ENCODE measurements at places on chromosomes 7 and 10.

DNA sequence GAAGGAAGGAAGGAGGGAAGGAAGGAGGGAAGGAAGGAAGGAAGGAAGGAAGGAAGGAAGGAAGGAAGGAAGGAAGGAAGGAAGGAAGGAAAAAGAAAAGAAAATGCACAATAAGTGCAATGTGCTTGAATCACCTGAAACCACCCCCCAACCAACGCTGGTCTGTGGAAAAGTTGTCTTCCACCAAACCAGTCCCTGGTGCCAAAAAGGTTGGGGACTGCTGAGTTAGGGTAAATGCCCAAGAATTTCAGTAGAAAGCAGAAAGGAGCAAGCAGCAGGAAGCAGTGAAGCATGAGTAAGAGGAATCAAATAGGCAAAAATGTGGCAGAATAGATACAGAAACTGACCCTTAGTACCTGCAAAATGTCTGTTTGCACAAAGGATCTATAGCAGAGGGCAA, 137.2 kb downstream of the JCAD start:
- DNase-seq, result no peak

DNA sequence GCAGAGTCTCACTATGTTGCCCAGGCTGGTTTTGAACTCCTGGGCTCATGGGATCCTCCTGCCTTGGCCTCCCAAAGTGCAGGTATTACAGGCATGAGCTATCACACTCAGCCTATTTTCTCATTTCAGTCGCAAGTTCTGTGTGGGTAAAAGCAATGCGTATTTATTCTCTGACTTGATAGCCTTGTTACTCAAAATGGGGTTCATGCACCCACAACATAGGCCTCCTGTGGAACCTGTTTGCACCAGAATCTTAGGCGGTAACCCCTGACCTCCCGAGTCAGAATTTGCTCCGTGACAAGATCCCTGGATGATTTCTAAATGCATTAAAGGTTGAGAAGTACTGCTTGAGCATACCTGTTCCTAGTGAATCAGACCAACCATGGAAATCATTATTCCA, 7.3 kb downstream of the IL2RA start:
- DNase-seq, result no peak

DNA sequence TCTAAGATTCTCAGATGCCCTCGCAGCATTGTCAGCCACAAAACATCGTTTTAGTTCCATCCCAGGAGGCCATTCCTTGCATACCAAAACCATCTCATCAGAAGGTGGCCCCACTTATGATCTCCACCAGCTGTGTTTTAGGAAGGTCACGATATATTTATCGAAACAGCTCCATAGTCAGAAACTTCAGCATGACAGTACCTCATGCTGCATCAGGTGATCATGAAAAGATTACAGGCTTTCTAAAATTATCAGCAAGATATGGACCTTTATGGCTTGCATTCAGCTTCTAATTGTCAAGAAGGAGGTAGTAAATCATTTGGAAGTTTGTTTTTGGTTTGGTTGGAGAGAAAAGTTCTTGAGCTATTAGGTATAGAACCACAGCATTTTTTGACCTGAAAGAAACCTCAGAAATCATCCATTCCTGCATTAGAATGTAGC, 20.0 kb downstream of the JAZF1 start:
- no peak for DNase-seq

GRCh38 chr10:104622175-104622574, 18.9 kb upstream of the SORCS3 start:
- DNase-seq, result no peak

DNA sequence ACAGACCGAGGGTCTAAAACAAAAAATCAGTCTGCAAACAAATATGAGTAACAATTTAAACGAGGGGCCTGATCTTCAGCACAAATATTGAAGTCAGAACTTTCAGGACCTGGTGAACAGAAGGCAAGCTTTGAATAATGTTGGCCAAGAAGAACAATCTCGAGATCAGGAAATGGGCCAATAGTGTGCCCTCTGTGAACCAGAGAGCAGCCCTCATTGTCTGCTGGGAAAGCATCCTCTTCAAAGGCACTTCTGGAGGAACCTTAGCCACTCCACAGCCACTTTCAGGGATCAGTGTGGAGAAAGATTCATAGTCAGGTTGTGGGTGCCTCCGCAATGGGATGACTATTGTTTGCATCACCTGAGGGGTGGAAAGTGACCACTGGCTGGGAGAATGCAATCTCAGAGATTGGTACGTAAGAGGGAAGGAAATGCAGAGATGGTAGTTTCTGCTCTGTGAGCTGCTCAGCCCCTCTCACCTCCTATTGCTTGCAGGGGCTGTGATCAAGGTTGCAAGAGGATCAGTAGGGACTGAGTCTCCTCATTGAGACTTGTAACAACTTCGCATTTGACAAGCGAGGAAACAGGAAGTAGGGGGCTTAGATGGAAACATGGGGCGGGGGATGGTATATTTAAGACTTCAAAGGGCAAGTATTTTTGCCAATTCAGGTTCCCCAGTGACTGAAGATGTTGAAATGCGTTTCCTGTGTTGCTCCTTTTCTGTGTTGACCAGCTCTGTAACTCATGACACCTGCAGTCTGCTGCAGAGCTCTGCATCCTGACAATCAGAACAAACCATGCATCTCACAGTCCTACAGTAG, 28.4 kb upstream of the IFRD1 start:
- no peak for DNase-seq

- peak; percentile 29 for DNase-seq
Observed at GRCh38 chr7:1473864-1474512, 14.7 kb upstream of the MICALL2 start.

- no peak for DNase-seq
Observed at GRCh38 chr7:26663874-26664273, 200.5 kb downstream of the SKAP2 start.

DNA sequence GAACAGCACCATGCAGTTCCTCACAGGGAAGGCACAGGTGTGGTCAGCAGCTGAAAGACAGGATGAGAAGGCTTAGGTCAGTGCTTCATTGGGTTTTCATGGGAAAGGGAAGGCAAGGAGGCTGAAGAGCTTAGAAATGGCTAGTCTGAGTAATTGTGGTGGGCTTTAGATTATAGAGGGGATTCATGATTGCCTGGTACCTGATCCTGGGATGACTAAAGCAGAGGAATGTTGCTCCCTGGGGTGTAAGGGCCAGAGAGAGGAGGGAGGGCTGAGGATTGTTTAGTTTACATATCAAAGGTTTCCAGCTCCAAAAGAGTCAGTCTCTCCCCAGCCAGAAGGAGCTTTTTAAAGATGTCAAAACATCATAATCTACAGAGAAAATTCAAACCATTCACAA, 396.3 kb upstream of the POM121L12 start:
- no peak for DNase-seq

DNA sequence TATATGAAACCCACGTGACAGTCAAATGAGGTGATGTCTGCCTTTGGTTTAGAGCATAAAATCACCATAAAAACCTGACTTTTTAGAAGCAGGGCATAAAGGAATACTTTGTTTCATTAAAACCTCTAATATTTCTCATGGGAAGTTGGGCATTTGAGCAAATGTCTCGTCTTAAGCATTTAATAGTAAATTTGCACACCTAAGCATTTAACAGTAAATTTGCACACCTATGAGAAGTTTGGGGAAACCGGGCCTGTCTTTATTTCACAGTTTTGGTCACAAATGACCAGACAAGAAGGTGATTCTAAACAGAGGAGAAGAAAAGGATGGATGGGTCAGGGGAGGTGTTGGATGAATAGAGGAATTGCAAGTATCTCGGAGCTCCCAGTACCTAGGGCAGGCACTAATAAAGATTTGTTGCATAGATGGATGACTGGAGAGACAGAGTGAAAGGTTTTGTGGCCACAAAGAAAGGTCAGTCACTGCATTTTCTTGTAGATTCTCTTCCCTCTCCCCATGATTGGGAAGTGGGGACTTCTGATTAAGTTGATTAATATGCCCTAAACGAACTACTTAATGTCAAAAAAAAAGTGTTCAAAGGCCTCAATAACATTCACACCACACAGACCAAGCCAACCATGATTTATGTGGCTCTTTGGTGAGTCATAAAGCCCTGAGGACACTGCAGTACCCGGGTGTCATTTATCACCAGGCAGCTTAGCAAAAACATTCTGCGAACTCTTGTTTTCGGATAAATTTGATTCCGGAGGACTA, 158.2 kb downstream of the SPAG6 start:
- DNase-seq, result no peak

- no peak for DNase-seq
Observed at GRCh38 chr7:102066476-102066875, 220.2 kb upstream of the SH2B2 start.
